Esophagus mucosa (tissue), 1 donor: ENCODE measurements at places on chromosomes 2 and 18.
A peak's percentile ranks its signal among the peaks of the same experiment; 100 is the strongest.

DNA sequence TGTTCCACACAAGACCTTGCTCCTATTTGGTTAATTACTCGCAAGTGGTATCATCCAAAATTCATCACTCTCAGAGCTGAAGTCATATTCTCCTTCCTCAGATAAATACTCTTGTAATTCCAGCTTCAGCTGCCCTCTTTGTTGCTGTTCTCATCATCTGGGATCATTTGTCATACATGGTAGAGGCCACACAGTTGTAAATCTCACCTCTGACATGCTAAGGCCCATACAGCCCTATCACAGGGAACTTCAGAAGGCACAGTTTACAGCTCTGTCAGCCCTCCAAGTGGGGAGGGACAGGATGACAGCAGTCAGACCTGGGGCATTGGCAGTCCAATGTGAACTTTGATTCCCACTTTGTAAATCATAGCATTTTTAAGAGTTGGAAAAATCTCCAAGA is 399.0 kb downstream of the CNTNAP5 start:
- no peak for ATAC-seq

- no peak for ATAC-seq
Observed at GRCh38 chr2:214005337-214005736, 405.5 kb upstream of the VWC2L start.

GRCh38 chr2:231655894-231656293 is 52.4 kb upstream of the PTMA start:
- ATAC-seq, result no peak

DNA sequence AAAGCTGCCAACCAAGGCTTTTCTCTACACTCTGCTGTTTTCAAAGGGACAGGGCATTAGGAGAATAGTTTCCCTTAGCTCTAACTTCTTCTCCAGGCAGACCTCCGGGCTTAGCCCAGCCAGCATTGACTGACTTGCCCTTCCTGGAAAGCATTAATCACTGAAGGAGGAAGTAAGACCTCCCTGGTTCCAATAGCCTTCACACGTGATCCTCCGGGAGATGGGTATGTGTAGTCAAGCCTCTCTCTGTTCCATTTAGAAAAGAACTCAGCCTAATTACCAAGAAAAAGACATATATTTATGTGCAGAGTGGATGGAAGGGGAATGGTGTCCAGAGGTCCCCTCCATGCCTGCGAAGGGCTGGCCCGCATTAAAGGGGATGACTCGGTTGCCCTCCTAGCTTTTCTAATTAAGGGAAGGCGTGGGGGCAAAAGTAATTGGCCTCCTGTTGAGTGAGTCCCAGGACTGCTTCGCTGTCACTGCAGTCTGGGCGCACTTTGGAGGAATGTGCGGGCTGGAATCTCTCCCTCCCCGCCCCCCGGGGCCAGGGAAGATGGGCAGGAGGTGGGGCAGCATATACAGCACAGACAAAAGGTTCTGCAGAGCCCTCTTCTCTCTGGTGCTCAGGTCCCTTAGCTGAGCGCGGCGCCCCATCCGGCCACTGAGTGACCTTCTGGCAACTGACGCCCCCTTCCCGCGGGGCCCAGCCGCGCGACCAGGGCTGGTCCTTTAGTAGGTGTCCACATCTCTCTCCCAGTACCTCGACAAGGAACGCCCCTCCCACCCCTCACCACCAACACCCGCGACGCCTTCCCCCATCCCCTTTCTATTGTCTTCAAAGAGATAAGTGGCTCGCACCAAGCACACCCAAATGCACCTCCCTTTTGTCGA is 686.0 kb downstream of the NRXN1 start:
- no peak for ATAC-seq

GRCh38 chr2:3241971-3242746 is 135.5 kb downstream of the EIPR1 start:
- no peak for ATAC-seq

GRCh38 chr2:587087-587960 is 89.9 kb downstream of the TMEM18 start:
- ATAC-seq, result no peak

DNA sequence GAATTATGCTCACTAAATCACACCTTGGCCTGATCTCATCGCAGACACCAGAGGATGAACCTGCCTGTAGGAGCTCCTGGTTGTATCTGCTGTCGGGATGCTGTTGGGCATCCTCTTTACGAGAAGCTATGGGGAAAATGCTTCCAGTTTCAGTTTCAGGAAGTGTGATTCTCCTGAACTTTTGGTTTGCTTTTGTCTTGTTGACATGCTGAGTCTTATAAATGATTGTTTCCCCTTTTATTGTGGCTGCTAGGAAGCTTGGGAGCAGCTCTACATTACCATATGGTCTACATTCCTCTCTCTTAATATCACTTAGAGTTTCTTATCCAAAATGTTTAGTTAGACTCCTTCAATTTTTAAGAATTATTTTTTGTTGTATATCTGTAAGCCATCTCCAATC is 227.5 kb downstream of the MTX2 start:
- no peak for ATAC-seq

DNA sequence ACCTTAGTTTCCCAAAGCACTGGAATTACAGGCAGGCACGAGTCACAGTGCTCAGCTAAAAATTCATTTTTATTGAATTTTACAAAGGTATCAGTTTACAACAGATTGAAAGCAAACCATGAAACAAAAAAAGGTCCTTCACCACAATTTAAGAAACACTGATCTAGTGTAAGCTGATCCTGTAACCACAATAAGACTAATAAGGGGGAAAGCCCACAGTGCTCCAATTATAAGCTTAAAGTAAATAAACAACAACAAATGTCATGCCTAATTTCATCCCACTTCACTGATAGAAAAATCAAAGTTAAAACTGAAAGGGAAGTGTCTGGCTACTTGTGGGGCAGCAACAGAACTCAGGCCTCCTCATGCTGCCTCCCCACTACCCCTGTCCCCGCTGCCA is 49.2 kb downstream of the ICA1L start:
- ATAC-seq, result no peak

- peak; percentile 45 for ATAC-seq
Observed at GRCh38 chr2:60796573-60797509, 40.8 kb downstream of the PAPOLG start.

GRCh38 chr18:60698901-60699300 is 326.3 kb upstream of the MC4R start:
- ATAC-seq, result no peak

GRCh38 chr18:36600548-36600947 is 228.3 kb downstream of the TPGS2 start:
- ATAC-seq, result no peak

GRCh38 chr2:168086851-168087250 is 160.5 kb downstream of the STK39 start:
- ATAC-seq, result no peak

- ATAC-seq, result peak; percentile 53
Observed at GRCh38 chr2:46876741-46877384, 38.7 kb downstream of the MCFD2 start.

GRCh38 chr2:27954221-27954673 is 63.7 kb downstream of the BABAM2 start:
- ATAC-seq, result no peak

GRCh38 chr2:50746526-50746925 is 285.4 kb downstream of the NRXN1 start:
- no peak for ATAC-seq

- no peak for ATAC-seq
Observed at GRCh38 chr2:72454189-72454588, 306.5 kb upstream of the CYP26B1 start.

- ATAC-seq, result no peak
Observed at GRCh38 chr2:234189786-234190300, 139.3 kb downstream of the SPP2 start.

DNA sequence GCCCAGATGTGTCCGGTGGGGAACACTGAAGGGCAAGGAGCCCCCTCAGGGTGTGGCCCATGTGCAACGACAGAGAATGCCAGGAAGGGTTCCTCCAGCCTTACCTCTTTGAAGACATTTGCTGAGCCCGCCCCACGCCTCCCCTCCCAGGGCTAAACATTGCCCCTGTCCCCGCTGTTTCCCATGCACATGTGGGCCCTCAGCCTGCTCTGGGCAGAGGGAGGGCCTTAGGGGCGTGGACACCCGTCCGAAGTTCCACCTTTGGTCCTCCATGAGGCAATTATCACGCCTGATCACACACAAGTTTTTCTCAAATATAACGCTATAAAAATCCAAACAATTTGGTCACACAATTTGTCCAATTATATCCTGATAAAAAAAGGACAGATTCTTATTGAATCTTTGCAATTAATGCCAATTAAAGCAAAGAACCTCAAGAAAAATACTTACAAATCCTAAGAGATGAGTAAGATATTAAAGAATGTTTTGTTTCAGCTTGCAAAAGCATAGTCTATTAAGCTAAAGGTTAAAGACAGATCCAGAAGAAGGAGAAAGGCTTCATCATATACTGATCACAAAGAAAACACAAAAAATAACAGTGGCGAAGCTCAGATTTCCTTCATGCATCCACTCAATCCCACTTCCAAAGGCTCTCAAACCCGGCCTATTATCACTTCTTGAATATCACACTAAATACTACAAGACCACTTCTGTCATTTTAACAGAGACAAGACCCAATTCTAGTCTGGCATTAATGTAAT is 55.2 kb upstream of the LDLRAD4 start:
- ATAC-seq, result no peak

GRCh38 chr2:36952748-36953197 is 13.6 kb downstream of the STRN start:
- peak; percentile 84 for ATAC-seq

DNA sequence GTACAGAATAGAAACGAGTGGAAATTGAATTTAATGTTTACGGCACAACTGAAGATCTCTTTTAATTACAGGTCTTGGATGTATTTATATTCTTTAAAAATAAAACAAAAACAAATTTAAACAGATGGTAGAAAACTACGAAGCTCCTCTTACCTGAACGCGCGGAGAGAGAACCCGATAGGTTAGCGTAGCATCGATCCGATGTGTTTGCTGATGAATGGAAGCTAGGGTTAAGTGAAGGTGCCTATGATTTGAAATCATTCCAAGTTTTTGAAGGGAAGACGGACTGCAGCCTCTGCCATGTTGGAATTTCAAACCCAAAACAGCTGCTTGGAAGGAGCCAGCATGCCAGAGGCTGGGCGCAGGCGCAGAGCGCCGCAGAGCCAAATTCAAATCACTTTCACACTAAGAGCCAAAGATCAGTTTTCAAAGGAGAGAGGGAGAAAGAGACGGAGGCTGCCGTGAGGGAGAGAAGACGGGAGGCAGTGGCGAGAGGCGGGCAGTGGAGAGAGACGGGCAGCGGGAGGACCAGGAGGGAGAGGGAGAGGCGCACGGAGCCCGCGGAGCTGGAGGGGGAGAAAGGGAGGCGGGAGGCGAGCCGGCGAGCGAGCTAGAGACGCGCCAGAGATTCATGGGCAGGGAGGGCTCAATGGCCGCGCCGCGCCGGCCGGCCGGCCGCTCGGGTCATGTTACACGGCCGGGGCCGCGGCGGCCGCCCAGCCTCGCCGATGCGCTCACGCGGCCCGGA is at the start of gene FIGN:
Gene FIGN, minus strand, starts transcription at position 324 of the 748 bp plus-strand sequence. CDS start 1,081 bp downstream, outside the sequence.
- peak; percentile 80 for ATAC-seq

GRCh38 chr2:121608367-121608766 is 40.9 kb downstream of the CLASP1 start:
- ATAC-seq, result no peak

- peak; percentile 22 for ATAC-seq
Observed at GRCh38 chr2:111702119-111702803, 181.7 kb downstream of the ANAPC1 start.

- ATAC-seq, result no peak
Observed at GRCh38 chr2:84861539-84861938, 19.3 kb downstream of the TRABD2A start.
